Vagina (tissue), 2 donors: ENCODE measurements at places on chromosomes 12 and 14. TPM values are rescaled to one million over a fixed set of nuclear protein-coding genes. Genes with fewer than 3 reads are reported as not detected.

- DNase-seq: no peak
These were observed 375.3 kb downstream of the SEC23A start for GRCh38 chr14:38727731-38728130.

GRCh38 chr14:61103541-61104339, 122.7 kb downstream of the SLC38A6 start:
- DNase-seq: no peak

GLI1 gene
- total RNA-seq: 0.25 TPM

DNA sequence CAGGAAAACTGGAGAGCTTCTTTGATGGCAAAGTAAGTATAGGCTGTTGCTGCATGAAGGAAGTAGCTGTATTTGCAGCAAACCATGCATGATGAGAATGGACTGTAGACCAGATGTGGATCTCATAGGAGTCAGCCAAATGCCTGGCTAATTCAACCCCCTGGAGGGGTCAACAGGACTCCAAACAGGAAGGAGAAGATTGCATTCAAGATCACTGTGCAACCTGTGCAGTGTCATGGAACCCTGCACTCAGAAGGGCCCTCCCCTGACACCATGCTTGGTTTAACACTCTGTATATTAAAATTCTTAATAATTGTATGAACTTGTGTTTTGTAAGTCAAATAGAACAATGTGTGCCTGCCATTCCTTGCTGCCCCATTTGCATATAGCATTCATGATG, 225.1 kb upstream of the FSCB start:
- no peak for DNase-seq

KCNMB4 gene
- total RNA-seq: 2.7 TPM

- DNase-seq: no peak
These were observed 85.0 kb downstream of the SYNE3 start for GRCh38 chr14:95431199-95432143.

TEX52 gene
- total RNA-seq: not detected

DNA sequence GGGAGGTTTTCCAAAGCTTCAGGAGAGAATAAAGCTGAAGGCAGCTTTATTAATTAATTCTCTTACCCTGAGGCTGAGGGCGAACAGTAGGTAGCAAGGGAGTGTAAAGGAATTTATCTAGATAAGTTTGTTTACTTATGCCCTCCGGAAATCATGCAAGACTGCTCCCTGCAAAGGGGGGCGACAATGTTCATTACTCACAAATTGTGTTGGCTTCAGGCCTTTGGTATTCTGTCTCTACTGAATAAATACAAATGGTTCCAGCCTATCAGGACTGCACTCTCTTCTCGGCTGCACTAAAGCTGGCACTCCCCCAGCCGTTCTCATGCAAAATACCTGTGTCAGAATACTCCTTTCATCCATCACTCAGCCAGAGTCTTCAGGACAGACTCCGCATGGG, 120.8 kb downstream of the PPHLN1 start:
- no peak for DNase-seq

GRCh38 chr14:68292441-68293215, 473.0 kb downstream of the RAD51B start:
- no peak for DNase-seq

STON2 gene
- total RNA-seq: 39.8 TPM

- no peak for DNase-seq
These were observed 72.9 kb downstream of the TRAFD1 start for GRCh38 chr12:112198120-112198733.

SAMD15 gene
- total RNA-seq: not detected

GRCh38 chr12:42798811-42799438, 209.4 kb upstream of the PRICKLE1 start:
- DNase-seq: no peak

DNA sequence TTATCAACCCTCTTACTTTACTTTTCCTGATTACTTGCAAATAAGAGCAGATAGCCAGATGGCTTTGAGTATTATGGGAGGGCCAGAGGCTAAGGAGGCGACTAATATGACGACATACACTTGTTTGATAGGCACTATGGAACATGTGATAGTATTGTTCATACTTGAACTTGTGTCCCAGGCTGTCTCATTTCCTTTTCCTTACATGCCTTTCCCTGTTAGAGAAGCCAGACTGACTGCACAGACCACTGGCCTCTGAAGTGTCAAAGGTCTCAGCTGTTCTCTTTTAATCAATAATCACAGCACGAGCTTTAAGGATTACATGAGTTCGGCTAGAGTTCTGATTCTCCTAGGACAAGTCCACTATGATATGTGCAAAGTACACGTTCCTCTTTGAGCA, 326.0 kb downstream of the PRKD1 start:
- DNase-seq: no peak

TROAP gene
- total RNA-seq: 4.9 TPM

DNA sequence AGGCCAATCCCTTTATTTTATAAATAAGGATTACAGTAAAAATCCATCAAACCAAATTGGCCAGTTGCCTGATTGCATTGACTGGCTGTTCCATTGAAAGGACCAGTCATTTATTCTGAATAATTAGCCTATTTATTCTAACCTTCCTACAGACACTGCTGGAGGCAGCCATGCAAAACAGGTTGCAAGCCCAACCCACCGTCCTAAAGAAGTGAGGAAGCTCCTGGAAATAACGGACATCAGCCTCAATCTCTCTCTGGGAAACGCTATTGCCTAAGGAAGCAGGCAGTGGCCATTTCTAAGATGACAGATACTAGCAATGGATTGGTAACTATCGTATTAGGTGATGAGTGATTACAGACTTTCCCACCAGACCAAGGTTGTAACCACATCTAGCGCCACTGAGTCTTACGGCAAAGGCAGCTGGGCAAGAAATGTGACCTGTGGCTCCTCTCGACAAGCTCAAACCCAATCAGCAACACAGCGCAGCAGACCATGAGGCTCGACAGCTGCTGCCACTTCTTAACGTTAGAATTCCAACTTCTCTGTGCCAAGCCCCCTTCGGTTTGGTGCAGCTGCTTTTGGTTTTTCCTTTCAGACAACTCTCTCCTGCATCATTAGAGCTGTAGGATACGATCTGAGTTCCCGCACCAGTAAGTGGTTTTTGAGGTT, 134.2 kb downstream of the KCNK10 start:
- DNase-seq: no peak

DNA sequence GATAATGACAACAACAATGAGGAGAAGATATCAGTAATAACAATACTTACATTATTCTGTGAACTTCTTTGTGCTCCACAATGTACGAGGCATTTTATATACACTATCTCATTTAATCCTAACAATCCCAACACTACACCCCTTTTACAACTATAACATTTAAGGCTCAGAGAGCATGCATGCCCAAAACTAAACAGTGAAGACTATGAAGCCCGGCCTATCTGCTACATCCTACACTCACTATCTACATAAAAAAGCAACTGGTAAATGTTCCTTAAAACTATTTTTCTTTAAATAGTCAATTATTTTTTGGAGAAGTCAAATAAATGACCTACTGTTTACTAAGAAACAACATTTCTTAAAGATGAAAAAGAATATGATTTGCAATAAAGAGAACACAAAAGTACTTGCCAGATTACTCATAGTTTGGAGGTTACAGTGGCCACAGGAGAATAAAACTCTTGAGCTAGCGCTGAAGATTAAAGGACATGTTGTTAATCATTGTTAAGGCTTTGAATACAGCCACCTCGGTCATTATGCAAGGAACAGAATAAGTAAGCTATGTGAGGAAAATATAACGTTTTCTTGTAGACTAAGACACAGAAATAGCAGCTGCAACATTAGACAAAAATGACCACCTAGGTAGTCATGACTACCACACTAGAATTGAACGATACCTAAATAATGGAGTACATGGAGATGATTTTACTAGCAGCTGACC, 56.7 kb downstream of the EPS8 start:
- no peak for DNase-seq

GRCh38 chr12:101870925-101871324, 6.5 kb upstream of the DRAM1 start:
- DNase-seq: no peak

- DNase-seq: no peak
These were observed 20.7 kb upstream of the NEK9 start for GRCh38 chr14:75147423-75148071.

C3AR1 gene
- total RNA-seq: 6.4 TPM

GRCh38 chr12:991350-992333, 619 bp downstream of the ERC1 start:
- no peak for DNase-seq

KRT73 gene
- not detected for total RNA-seq

DNA sequence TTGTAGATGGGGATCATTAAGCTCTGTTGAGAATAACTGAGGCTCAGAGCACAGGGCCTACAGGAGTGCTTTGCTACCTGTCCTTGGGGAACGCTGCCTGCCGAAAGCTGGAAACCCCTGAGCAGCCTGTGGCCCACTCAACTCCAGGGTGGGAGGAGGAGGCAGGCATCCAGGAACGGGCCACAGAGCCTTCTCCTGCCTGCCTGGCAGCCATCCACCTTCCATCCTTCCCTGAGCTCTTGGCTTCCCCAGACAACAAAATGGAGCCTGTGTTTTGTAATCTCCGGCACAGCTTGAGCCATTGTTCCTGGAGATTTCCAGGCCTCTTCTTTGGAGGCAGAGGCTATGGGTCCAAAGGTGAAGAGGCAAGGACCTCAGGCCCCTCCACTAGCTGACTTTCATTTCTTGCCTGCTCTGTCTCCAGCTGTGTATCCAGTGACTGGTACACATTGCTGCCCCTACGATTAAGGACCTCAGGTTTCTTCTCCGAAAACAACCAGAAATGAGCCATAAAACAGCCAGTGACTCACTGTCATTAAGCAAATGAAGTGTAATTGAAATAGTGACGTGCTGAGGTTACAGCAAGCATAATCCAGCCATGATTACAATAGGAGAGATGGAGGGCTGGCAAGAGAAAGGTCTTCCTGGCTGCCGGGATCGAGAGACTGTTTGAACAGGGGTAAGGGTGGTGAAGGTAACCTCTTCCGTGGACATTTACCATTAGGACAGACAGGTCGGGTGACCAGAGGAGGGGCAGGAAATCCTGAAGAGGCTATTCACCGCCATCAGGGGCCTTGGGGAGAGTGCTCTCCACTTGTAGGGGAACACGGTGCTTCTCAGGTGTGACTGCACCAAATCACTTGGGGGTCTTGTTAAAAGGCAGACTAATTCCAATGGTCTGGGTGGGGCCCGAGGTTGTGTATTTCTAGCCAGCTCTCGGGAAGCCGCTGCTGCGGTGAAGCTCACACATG, 56.3 kb upstream of the KCNA5 start:
- DNase-seq: no peak

C12orf54 gene
- not detected for total RNA-seq

GRCh38 chr14:22883173-22883976, at the start of gene REM2:
Gene REM2 (plus strand): TSS chr14:22883222. CDS start chr14:22883288, 66 bp downstream.
- no peak for DNase-seq

GRCh38 chr12:3083921-3084347, 6.8 kb downstream of the TSPAN9 start:
- DNase-seq: no peak

DNA sequence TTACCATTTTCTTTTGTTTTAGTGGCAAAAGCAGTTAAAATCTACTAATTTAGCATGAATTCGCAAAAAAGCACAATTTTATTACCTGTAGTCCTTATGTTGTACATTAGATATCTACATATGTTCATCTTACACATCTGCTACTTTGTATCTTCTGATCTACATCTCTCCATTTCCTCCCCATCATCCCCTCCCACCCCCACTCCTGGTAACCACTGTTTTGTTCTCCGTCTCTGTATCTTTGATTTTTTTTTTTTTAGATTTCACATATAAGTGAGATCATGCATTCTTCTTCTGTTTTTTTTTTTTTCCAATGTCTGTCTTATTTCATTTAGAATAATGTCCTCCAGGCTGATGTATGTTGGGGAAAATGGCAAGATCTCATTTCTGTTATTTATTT, 922.7 kb downstream of the VRK1 start:
- no peak for DNase-seq

CFAP54 gene
- total RNA-seq: 1.7 TPM

NGB gene
- 1.7 TPM for total RNA-seq

DNA sequence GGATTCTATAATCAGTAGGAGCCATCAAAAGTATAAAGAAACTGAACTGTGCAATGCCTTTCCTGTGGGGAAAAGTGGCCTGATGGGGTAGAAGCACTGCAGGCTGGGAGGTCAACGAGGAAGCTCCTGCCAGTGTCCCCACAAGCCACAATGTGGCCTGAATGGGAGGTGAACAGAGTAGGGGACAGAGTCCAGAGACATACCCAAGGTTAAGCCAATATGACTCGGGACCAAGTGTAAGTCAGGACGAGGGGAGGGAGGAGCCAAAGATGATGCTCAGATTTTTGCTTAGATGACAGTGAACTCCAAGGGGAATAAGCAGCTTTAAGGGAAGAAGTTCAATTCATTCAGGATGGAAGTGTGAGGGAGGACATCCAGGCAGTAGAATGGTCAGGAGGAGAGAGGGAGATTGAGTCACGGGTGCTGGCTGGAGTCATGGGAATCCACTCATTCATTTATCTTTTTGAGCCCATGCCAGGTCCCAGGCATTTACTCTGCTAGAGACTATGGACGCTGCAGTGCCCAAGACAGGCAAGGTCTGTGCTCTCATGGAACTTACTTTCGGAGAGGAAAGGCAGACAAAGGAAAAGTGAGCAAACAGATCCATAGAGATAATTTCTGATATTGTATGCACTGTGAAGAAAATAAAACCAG, 29.1 kb downstream of the DPF3 start:
- no peak for DNase-seq

DNA sequence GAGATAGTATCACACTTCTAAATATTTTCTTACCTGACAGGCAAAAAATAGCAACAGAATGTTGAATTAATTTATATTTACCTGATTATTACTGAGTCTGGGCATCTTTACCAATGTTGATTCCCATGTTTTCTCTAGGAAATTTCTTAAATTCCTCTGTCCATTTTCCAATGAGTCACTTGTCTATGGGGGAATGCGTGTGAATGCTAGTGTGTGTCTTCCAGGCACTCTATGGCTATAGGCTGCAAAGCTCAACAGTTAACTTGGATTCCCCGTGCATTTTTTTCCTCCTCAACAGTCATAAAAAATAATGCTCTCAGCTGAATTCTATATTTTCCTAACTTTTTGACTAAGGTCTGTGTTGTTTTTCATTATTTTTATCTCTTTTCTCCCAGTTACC, 1385.8 kb upstream of the FLRT2 start:
- DNase-seq: no peak

CDH24 gene
- total RNA-seq: 5.4 TPM

SPSB2 gene
- total RNA-seq: 3.2 TPM

GRCh38 chr12:65446901-65447300, 168.4 kb downstream of the MSRB3 start:
- no peak for DNase-seq

DNA sequence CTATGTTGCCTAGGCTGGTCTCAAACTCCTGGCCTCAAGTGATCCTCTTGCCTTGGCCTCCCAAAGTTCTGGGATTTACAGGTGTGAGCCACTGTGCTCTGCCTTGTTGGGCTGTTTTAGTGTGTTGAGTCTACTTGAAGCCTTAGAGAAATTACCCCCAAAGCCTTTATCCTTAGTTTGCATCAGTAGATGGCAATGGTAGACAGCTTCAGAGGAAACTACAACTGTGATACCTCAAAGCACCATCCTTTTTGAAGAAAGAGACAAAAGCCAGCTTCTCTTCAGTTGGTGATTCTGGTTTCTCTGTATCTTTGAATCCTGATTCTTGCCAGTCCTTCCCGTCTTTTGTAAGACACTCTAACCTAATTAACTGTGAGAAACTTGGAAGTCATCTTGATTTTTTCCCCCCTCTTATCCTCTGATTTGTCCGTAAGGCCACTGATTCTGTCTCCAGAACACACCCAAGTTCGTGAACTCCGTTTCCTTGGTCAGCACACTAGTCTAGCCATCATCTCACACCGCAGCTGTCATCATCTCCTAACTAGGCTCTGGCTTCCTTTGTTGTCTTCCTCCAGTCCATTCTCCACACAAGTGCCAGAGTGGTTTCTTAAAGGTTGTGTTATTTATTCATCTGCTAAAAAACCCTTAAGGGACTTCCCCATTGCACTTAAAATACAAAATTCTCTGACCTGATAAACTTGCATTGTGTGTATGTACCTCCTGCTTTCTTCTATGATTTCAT, 20.2 kb downstream of the ATP2A2 start:
- DNase-seq: no peak
